ENCODE measurements at places on chromosomes 5 and 9.

DNA sequence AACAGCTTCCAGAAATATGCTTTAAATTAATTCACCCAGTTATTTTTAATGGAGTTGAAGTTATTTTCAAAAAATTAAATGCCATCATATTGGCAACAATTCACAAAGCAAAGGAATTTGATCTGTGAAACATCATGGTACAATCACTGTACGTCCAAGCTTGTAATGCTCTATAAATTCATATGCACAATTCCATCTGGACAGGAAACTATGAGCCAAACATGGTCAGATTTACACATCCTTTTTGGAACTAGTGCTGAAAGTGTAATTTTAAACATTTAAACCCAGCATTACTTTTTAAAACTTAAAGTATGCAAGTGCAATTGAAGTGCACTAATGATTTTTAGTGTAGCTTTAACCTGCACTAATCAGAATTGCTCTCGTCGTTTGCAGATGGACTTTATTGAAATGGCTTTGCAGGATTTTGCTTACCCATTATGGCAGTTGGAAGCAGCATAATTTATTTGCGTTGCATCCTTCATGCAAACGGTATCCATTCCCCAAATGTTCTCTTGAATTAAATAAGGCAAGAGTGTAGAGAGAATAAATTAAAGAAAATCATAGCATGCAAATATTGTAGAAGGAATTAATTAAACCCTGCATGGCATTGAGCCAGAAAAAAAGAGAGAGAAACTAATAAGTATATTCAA is 21.0 kb upstream of the OR13F1 start:
- no peak for DNase-seq

DNA sequence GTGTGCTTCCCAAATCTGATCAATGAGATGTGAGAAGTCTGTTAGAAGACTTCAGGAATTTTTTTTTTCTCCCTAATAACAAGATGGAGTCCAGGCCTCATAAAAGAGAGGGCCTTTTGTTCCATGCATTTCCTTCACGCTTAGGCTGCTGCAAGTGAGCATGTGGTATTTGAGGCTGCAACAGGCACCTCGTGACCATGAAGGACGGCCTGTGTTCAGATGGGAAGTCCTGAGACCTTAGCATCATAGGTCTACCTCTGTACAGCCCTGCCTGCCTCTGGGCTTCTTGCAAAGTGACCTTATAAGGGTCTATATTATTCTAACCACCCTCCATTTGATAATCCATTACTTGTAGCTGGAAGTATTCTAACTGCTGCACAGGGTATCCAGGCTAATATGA is 86.6 kb downstream of the BOD1 start:
- no peak for DNase-seq

GRCh38 chr9:114919611-114920010 is 10.8 kb downstream of the TNFSF8 start:
- DNase-seq: no peak

DNA sequence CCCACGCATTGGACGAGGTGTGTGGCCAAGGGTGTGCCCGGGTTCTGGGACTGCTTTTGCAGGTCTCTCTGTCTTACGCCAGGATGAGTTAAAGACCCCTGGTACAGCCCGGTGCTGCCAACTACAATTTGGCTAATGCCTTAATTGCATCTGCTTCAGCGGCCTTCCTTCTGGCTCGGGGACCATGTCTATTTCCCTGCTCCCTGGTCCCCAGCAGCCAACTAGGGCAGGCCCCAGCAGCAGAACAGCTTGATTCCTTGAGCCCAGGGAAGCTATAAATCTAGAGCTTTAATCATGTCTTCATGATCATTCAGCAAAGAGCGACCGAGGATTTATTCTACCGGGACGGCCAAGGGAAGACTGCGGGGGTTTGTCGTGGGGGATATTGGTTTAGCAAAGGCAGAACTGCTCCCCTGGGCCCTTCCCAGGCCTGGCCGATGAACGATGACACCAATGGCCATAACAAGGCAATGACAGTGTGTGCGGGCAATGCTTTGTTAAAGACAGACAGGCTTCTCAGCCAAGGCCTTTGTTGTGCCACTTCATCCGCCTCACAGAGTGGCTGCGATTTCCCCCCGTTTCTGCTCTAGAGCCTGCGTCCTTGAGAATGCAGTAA is 51.4 kb downstream of the CFAP77 start:
- no peak for DNase-seq

DNA sequence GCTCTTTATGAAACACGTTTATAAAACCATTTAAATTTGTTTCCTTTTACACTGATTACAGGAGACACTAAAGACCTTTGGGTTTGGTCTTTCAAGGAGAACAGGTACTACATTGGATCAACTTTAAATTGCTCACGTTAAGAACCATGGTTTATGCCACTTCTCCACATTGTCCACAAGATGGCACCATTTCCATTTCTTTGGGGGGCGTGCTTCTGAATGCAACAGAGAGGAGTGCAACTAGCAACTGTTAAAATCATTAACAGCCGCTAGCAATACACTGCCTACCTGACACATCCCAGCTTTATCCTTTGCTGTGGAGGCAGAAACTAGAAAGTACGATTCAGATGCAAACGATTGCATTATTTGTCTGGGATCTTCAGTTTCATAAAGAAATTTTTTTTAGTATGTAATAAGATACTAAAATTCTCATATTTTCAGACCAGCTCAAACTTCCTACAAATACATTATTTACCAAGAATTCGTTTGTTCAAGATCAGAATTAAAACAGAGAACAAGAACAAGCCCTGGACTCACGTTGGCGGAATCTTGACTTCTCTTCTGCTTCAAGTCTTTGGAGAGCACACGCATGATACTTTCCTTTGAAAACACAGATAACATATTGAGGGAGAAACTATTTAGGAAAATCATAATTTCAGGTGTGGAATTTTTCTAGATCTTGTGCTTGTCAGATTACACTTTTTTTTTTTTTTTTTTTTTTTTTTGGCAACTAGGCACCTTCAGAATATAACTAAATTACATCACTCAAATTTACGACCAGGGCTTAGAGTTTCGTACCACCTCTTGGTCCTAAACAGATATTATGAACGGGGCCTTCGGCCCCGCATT is 702 bp downstream of the CDC20B start:
- DNase-seq: peak; percentile 65

GRCh38 chr9:132776891-132777290 is 101.2 kb downstream of the AK8 start:
- DNase-seq: no peak

DNA sequence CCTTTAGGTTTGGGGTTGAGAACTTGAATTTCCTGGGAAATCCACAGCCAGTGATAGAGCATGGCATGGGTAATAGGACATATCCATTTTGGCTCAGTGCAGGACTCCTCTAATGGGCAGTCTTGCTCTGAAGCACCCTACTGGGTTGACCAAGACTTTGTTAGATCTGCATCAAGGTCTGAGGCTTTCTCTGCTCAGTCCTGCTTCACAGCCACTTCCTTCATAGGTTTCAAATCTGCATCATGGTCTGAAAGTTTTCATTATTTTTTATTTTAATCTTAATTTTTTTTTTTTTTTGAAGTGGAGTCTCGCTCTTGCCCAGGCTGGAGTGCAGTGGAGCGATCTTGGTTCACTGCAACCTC is 36.5 kb downstream of the KIF2A start:
- DNase-seq: no peak

GRCh38 chr5:58860680-58861079 is 277.8 kb downstream of the RAB3C start:
- no peak for DNase-seq

DNA sequence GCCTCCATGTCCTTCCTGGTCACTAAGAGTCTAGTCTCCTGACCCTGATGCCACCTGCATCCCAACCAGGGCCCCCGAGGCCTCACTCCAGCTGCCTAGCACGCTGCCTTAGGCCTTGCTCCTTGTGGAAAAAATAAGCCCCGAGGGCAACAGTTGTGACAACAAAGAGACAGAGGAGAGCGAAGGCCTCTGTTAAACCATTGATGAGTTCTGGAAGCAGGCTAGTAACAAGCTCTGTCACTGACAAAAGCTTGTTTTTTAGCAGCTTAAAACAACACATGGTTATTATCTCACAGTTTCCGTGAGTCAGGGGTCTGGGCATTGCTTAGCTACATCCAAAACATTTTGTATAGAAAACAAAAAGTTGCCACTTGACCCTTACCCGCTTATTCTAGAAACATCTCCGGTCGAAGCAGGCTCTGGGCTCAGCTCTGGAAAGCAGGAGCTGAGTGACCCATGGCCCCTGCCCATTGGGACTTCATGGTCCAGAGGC is 48.2 kb upstream of the TBC1D2 start:
- DNase-seq: no peak

DNA sequence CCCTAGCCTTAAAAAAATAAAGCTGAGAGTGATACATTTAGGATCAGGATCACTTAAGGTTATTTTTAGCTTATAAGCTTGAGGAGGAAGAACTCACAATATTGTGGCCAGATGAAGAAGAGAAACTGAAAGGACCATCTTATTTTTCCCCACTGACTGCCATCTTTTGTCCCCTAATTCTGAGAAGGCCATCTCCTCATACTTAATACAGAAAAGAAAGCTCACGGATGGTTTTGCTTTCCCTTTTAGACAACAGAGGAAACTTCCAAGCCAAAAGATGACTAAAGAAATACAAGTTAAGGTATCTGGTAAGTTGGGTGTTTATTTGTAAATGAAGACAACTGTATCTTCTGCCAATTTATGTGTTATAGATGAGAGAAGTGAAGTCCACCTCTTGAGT is 36.4 kb downstream of the ERAP1 start:
- no peak for DNase-seq

GRCh38 chr5:78518365-78519197 is 130.0 kb downstream of the LHFPL2 start:
- DNase-seq: no peak

- DNase-seq: no peak
These were observed 136.9 kb downstream of the UGCG start for GRCh38 chr9:112033237-112034215.

- no peak for DNase-seq
These were observed 1.1 kb downstream of the SOX30 start for GRCh38 chr5:157650991-157651611.

DNA sequence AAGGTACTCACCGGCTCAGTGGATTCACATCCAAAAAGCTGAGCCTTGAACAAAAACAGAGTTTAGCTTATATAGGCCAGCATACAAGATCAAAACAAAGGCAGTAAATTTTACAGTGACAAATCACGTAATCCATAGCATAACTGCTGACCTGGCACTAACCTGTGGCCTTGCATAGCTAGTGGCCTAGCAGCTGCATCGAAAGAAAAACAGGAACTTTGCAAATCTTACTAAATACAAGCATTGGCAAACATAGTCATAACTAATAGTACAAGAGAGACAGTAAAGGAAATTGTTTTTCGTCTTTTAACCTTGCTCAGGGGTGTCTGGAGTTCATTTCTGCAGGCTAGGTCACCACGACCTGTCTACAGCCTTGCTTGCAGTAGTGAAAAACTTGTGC is 4.8 kb downstream of the HSDL2 start:
- no peak for DNase-seq

- no peak for DNase-seq
These were observed 104.9 kb upstream of the ZNF618 start for GRCh38 chr9:113771199-113771598.

DNA sequence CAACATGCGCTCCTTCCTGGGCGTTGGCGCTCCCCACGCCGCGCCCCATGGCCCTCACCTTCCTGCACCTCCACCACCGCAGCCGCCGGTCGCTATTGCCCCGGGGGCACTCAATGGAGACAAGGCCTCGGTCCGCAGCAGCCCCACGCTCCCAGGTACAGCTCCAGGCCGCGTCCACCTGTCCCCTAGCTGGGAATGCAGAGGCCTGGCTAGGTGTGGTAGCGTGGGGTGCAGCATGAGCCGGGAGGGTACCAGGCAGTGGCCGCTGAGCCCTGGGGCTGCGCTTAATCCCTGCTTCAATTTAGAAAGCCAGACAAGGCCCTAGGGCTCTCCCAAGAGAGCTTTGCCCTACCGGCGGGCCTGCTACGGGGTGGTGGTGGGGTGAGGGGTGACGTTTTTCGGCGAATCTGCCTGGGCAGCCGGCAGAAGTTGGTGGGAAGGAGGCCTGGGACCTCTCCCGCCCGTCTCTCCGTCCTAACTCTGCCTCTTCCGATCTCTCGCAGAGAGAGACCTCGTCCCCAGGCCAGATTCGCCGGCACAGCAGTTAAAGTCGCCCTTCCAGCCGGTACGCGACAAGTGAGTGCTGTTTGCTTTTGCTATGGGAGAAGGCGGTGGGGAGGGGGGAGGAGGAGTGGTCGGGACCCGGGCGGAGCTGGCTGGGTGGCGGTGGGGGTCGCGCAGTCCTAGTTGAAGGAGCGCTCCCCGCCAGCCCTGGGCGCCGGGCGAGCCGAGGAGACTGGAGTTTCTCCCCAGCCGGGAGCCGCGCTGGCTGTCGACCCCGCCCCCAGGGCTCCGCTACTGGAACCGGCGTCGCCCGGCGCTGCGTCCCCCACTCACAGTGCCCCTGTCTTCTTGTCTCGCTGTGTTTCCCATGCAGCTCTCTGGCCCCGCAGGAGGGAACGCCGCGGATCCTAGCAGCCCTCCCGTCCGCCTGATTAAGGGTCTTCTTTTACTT is 4.8 kb downstream of the IRX1 start:
- DNase-seq: no peak

DNA sequence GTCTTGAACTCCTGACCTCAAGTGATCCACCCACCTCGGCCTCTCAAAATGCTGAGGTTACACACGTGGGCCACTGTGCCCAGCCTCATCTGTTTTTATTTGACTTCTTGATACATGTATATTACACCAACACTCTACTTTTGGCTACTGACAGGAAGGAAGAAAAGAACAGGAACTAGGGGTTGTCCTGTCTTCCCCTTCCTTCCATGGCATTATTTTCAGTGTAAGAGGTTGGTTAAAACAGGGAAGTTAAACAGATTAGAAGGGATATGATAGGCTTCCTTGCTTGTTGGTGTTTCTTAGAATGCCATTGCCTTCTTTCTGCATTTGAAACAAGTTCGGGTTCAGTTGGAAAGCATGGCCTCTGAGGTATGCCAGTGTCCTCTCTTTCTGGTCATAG is 312.8 kb downstream of the NDUFS4 start:
- no peak for DNase-seq

DNA sequence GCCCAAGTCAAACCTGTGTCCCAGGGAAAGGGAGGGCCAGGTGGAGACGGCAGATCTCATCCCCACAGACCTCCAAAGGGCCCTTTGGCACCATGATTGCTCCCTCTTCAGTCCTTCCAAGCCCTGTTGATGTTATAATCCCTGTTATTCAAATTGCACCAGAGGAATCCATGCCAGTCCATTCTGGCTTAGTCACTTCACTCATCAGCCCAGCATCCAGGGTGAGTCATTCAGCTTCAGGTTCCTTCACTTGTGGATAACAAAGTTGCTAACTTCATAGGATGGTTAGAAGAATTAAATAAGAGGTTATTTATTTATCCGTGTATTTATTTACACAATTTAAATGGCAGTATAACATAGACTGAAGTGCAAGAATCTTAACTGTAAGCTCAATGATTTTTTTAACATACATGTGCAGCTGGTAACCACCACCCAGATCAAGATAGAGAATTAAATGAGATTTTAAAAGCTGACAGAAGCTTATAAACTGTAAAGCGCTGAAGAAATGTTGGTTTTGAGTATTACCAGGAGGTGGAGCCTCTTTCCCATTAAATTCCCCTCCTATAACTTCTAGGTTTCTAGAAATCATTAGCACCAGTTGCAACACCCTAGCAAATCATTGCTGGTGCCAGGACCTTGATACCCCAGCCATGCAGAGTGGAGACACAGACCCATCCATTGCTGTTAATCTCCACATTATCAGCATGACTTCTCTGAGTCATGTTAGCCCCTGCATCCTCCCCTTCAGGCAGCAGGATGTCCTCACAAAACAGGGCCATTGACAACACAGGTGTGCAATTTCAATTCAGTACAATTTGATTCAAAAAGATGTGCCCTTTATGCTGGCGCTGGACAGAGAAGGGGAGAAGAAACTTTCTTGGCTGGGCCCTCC is 77.4 kb downstream of the SEC61B start:
- DNase-seq: no peak

GRCh38 chr5:71893451-71893850 is 174.4 kb downstream of the CARTPT start:
- DNase-seq: no peak

All from ureter (tissue), 1 donor.